ENCODE measurements at places on chromosomes 1 and 21. TPM values are rescaled to one million over a fixed set of nuclear protein-coding genes. Genes with fewer than 3 reads are reported as not detected.

- no peak for DNase-seq
- H3K36me3 ChIP-seq, result no peaks in the 10 kb centered on the region
- H3K27me3 ChIP-seq, result no peaks in the 10 kb centered on the region
- H3K4me1 ChIP-seq, result peaks cover 13% of the 10 kb centered on the region
- H3K27ac ChIP-seq, result no peak overlapping the region
These were observed 173.7 kb downstream of the HIVEP3 start for GRCh38 chr1:41745022-41745421.

- peak; percentile 42 for DNase-seq
- H3K4me1 ChIP-seq, result peaks cover 6% of the 10 kb centered on the region
- H3K36me3 ChIP-seq, result peaks cover 6% of the 10 kb centered on the region
- no peaks in the 10 kb centered on the region for H3K27me3 ChIP-seq
- no peak overlapping the region for H3K4me3 ChIP-seq
- H3K27ac ChIP-seq, result no peak overlapping the region
These were observed 59.4 kb downstream of the PRKCZ start for GRCh38 chr1:2109581-2110021.

GRCh38 chr1:228955691-228956090, 220.4 kb downstream of the RHOU start:
- no peak overlapping the region for H3K4me3 ChIP-seq
- no peaks in the 10 kb centered on the region for H3K36me3 ChIP-seq
- DNase-seq, result no peak
- peaks cover 3% of the 10 kb centered on the region for H3K4me1 ChIP-seq
- H3K27me3 ChIP-seq, result no peaks in the 10 kb centered on the region
- no peak overlapping the region for H3K27ac ChIP-seq

DNA sequence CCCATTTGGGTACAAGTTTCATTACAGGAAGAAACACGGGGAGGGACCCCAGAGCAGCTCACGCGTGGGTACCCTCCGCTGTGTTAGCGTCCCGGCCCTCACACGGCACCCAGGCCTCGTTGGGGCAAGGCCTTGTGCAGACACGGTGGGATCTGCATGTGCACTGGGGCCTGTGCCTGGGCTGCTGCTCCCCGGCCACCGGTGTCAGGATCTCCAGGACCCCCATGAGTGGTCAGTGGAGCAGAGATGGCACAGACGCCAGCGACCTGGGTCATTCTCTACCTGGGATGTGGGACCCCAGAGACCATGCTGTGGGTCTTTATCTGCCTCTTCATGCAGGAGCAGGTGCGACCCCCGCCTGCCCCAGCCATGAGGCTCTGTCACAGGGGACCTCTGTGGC, 5.4 kb upstream of the SAMD11 start:
- H3K36me3 ChIP-seq, result no peaks in the 10 kb centered on the region
- H3K27me3 ChIP-seq, result peaks cover 99% of the 10 kb centered on the region
- no peak for DNase-seq
- H3K4me1 ChIP-seq, result peaks cover 22% of the 10 kb centered on the region

- H3K36me3 ChIP-seq, result no peaks in the 10 kb centered on the region
- DNase-seq, result no peak
- peaks cover 14% of the 10 kb centered on the region for H3K27me3 ChIP-seq
- H3K4me3 ChIP-seq, result no peak overlapping the region
These were observed 159.6 kb downstream of the PTPRU start for GRCh38 chr1:29395736-29396437.

DNA sequence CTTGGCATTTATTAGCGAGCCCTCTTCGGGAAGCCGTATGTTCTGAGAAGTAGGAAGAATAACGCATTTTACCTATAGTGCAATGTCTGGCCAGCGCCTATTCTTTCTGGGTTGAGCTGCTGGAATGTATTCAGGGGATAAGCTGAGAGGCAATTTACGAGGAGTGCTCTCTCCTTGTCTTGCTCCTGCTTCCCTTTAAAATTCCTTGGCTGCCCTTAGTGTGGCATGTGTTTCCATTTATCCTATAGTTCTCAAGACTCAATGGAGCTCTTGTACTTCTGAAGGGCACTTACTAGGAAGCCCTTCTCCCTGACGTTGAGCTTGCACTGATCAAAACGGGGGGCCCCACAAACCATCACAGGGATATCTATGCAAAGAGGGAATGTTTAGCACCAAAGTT, 364.6 kb downstream of the DISC1 start:
- no peak for DNase-seq
- no peaks in the 10 kb centered on the region for H3K4me1 ChIP-seq
- no peaks in the 10 kb centered on the region for H3K27me3 ChIP-seq
- no peak overlapping the region for H3K4me3 ChIP-seq
- H3K36me3 ChIP-seq, result no peaks in the 10 kb centered on the region

GRCh38 chr21:31564439-31564838, 95.1 kb upstream of the SOD1 start:
- H3K4me3 ChIP-seq, result no peak overlapping the region
- peaks cover 4% of the 10 kb centered on the region for H3K4me1 ChIP-seq
- H3K27ac ChIP-seq, result no peak overlapping the region
- no peak for DNase-seq
- no peaks in the 10 kb centered on the region for H3K36me3 ChIP-seq
- peaks cover 14% of the 10 kb centered on the region for H3K27me3 ChIP-seq

- peaks cover 28% of the 10 kb centered on the region for H3K4me1 ChIP-seq
- no peak overlapping the region for H3K4me3 ChIP-seq
- no peak for DNase-seq
- peaks cover 93% of the 10 kb centered on the region for H3K36me3 ChIP-seq
- H3K27me3 ChIP-seq, result no peaks in the 10 kb centered on the region
These were observed 23.1 kb downstream of the EIF2D start for GRCh38 chr1:206589206-206589605.

The CYYR1 gene
- 28.1 TPM for total RNA-seq

The OVAAL gene
- not detected for total RNA-seq

The CLCA1 gene
- total RNA-seq, result not detected

The KRTAP19-8 gene
- total RNA-seq, result not detected

The CLCA4 gene
- not detected for total RNA-seq

The PCBP3 gene
- total RNA-seq, result 4.5 TPM

The ANXA9 gene
- 0.68 TPM for total RNA-seq
